ENCODE measurements at places on chromosomes 12 and 14.

GRCh38 chr12:70732287-70732686 lies 95.1 kb upstream of the PTPRB start:
- no peak for DNase-seq

DNA sequence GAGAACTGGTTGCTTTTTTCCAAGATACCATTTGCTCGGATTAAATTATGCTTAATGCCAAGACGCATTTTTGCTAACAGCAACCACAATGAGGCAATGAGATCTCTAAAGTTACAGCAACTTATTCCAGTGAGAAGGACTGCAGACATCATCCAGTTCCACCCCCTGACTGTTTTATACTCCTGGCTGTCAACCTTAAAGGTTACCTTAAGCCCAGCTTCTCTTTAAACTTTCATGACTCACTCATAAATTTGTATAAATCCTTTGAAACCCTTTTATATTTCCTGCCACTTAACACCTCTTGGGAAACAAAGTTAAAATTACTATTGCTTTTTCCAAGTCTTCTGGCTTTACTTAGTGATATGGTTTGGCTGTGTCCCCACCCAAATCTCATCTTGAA lies 80.2 kb downstream of the TMTC1 start:
- no peak for DNase-seq

GRCh38 chr12:83244001-83244400 lies 557.3 kb downstream of the TMTC2 start:
- DNase-seq: no peak

- DNase-seq: no peak
Observed at GRCh38 chr12:66744956-66745383, 66.1 kb upstream of the GRIP1 start.

GRCh38 chr12:94109160-94109559 lies 39.2 kb upstream of the PLXNC1 start:
- DNase-seq: peak; percentile 67

DNA sequence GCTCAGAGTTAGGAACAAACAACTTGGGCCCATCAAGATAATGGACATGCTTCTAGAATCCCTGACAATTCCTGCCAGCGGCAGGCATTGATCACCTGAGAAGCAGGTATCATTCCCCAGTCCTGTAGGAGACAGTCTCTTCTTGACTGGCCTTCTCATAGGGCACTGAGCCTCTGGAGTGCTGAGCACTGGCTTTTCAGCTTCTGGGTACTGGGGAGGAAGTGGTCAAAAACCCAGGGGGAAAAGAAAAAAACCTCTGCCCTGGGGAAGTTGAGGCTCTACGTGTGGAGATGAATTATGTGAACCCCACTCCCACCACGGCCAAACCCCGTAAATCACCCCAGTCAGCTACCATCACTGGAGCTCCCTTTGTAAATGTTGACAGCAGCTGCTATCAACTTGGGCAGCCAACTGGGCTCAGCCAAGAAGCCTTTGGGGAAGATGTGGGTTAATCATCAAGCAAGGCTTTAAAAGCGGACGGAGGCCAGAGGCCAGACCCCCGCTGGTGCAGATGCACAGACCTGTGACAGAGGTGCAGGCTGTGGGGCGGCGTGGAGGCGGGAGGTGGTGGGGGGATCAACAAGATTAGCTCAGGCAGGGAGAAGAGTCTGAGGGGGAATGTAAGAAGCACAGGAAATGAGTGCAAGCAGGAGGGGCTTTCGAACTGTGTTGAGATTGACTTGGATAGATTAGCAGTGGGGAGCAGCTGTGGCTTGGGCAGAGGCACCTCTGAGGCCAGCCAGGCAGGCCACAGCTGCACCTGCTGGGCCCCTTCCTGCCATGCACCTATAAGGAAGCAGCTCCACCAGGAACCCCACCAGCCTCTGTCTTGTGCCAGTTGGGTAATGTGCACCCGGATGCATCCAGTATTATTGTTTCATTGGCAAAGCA lies 105.4 kb upstream of the HIF1A start:
- no peak for DNase-seq

DNA sequence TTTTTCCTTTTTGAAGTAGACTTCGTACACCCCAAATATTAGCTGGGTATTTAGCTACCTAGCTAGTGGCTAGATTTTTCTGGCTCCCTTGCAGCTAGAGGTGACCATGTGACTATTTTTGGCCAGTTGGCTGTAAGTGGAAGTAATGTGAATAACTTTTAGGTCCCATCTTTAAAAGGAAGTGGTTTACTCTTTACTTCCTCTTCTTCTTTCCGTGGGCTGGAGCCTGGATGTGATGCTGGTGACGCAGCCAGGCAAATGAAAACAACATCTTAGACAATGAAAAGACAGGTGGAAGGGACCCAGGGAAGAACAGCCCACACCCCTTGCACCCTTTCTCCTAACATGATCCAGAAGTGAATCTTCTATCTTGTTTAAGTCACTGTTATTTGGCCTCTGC lies 245.5 kb downstream of the ATP23 start:
- DNase-seq: no peak

GRCh38 chr14:101153691-101154090 lies 250.2 kb upstream of the RTL1 start:
- DNase-seq: no peak

DNA sequence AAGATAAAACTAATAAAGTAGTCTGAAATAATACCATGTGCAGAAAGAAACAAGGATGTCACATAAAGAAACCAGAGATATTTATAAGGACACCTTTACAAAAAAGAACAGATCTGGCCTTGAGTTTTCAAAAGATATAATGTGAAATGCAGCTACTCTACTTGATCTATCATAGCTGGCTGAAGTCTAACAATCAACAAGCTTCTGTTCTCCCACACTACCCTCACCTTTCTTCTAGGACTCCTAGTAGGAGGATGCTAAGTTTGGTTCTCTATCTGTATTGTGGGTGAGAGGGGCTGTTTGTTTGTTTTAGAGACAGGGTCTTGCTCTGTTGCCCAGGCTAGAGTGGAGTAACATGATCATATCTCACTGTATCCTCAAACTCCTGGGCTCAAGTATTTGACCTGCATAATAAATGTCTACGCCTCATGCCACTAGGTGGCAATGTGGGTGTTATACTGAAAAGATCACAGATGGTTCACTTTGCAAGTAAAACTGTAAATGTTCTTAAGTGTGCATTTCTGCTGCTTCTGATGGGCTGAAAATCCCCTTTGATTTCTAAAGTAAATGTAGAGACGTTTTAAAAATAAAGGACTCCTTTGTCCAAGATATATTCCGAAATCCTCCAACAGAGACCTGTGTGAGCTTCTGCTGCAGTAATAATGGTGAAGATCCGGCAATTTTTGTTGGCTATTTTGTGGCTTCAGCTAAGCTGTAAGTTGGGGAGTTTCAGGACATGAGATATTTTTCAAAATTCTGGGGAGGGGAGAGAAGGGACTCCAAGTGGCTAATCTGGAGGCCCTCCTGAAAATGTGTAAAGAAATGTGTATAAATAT lies 269.3 kb downstream of the DAD1 start:
- peak; percentile 5 for DNase-seq

DNA sequence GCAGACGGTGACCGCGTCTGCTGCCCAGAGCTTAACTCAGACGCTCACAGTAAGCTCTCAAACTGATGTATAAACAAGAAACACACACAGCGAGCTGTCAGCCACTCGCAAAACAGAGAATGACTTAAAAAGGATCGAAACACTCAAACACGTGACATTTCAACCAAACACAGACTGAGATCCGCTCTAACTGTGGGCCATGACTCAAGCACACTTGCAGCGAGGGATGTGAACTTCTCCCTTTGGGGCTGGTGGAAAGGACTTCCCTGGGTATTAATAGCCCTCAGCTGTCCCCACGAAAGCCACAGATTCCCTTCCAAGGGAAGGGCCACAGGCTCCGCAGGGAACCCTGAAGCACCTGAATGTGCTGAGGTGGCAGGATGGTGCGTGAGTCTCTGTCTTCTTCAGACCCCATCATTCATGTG lies 29.1 kb downstream of the CCDC88C start:
- peak; percentile 66 for DNase-seq

DNA sequence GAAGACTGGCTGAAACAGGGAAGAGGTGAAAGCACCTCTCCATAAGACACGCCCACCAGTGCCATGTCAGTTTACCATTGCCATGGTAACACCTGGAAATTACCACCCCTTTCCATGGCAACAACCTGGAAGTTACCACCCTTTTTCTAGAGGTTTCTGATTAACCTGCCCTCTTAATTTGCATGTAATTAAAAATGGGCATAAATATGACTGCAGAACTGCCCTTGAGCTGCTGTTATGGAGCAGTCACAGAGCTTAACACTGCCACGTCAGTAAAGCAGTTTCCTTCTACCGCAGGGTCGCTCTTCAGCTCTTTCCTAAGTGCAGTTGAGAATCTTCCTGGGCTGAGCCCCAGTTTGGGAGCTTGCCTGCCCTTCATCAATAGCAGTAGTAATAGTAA lies 55.2 kb downstream of the RASSF3 start:
- DNase-seq: peak; percentile 54

DNA sequence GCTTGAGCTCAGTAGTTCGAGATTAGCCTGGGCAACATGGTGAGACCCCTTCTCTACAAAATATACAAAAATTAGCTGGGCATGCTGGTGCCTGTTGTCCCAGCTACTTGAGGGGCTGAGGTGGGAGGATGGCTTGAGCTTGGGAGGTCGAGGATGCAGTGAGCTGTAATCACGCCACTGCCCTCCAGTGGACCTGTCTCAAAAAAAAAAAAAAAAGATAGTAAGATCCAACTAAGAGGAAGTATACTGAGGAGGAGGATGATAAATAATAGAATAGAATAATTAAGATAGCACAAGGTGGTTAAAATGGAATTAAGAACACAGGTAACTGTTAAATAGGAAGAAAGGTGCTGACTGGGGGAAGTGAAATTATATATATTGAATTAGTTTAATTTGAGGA lies 37.0 kb upstream of the BAZ1A start:
- DNase-seq: no peak

- peak; percentile 9 for DNase-seq
Observed at GRCh38 chr12:27619308-27619707, 76.9 kb upstream of the REP15 start.

- DNase-seq: peak; percentile 27
Observed at GRCh38 chr14:34461334-34462131, 507 bp downstream of the SPTSSA start.

GRCh38 chr12:125013816-125014442 lies 20.5 kb downstream of the BRI3BP start:
- no peak for DNase-seq

- no peak for DNase-seq
Observed at GRCh38 chr12:57462912-57463253, 3.3 kb downstream of the GLI1 start.

DNA sequence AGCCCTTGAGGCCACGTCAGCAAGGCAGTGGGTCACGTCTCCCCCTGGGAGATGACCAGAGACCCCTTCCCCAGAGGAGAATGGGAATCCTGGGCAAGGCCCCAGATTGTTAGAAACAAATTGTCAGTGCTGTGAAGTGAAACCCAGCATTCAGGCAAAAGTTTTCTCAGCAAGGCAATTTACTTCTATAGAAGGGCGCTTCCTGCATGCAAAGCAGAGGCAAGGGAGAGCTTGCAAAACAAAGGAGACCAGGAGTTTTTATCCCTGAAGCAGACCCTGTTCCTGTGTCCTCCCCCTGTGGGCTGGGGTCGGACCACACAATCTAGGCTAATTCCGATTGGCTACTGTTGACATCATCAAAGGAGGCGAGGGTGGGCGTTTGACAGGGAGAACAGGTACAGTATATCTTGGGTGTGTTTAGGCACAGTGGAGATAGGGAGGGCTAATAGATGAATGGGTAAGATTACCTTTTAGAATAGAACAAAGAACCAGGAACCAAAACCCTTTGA lies 114.2 kb downstream of the RIN3 start:
- no peak for DNase-seq

DNA sequence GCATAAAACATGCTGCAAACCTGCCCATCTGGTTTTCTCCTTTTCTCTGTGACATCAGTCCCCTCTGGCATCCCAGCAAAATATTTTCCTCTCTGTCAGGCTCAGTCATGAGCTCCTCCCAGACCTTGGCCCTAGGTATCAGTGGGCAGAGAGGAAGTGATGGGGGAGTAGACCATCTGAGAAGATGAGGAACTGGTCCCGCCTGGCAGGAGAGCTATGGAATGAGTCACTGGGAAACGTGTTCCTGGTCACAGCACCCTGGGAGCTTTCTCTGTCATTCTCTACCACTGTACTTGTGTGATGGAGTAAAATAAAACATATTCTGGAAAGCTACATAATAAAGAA lies 5.0 kb upstream of the SRSF9 start:
- DNase-seq: no peak

GRCh38 chr12:1507308-1507707 lies 87.1 kb downstream of the FBXL14 start:
- DNase-seq: no peak
